ENCODE measurements at places on chromosomes 7 and 10. TPM values are rescaled to one million over a fixed set of nuclear protein-coding genes. Genes with fewer than 3 reads are reported as not detected.

GRCh38 chr10:4780782-4781181 lies 45.2 kb upstream of the AKR1E2 start:
- peaks cover 10% of the 10 kb centered on the region for H3K27me3 ChIP-seq
- H3K27ac ChIP-seq: no peak overlapping the region
- no peaks in the 10 kb centered on the region for H3K4me1 ChIP-seq
- DNase-seq: no peak
- H3K4me3 ChIP-seq: no peak overlapping the region

- H3K27me3 ChIP-seq: no peaks in the 10 kb centered on the region
- H3K4me3 ChIP-seq: no peak overlapping the region
- no peaks in the 10 kb centered on the region for H3K36me3 ChIP-seq
- no peak overlapping the region for H3K27ac ChIP-seq
- no peaks in the 10 kb centered on the region for H3K4me1 ChIP-seq
Measured at GRCh38 chr7:143016996-143017395, 9.9 kb downstream of the OR9A2 start.

DNA sequence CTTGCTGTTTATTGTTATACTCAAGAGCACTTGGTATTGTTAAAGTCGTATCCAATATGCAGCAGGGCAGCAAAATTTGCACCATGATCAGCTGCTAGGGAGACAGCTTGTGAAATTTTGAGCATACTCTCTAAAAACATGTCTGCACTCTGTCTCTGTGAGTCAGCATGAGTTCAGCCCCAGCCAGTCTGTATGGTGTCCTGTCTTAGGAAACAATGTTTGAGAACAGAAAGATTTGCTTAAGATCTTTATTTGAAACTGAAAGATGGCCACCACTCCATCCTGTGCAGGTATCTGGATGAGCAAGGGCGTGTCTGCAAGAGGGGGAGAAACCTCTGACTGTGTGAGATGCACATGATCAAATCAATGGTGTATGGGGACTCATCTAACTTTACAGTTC lies 97.1 kb downstream of the GNAI1 start:
- no peaks in the 10 kb centered on the region for H3K36me3 ChIP-seq
- no peaks in the 10 kb centered on the region for H3K27me3 ChIP-seq
- no peak overlapping the region for H3K4me3 ChIP-seq
- no peak overlapping the region for H3K27ac ChIP-seq
- H3K4me1 ChIP-seq: no peaks in the 10 kb centered on the region

DNA sequence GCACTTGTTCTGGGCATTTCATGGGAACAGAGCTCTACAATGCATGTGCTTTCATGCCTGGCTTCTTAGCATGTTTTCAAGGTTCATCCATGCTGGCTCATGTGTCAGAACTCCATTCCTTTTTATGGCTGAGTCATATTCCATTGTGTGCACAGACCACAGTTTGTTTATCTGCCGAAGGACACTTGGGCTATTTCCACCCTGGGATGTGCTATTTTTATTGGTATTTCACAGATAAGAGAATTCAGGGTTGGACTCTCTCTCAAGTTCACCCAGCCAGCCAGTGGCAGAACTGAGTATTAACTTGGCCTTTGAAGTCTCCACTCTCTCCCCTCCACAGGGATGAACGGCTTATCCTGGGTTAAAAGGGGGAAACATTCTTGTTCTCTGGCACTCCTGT lies 190.7 kb upstream of the GPR26 start:
- no peak overlapping the region for H3K27ac ChIP-seq
- H3K27me3 ChIP-seq: no peaks in the 10 kb centered on the region
- H3K4me1 ChIP-seq: no peaks in the 10 kb centered on the region
- H3K36me3 ChIP-seq: no peaks in the 10 kb centered on the region

TRIP6 gene
- 21.9 TPM for total RNA-seq

GRCh38 chr7:17009007-17009719 lies 127.4 kb upstream of the AGR3 start:
- H3K4me3 ChIP-seq: no peak overlapping the region
- no peaks in the 10 kb centered on the region for H3K36me3 ChIP-seq
- DNase-seq: no peak
- no peaks in the 10 kb centered on the region for H3K27me3 ChIP-seq

DNA sequence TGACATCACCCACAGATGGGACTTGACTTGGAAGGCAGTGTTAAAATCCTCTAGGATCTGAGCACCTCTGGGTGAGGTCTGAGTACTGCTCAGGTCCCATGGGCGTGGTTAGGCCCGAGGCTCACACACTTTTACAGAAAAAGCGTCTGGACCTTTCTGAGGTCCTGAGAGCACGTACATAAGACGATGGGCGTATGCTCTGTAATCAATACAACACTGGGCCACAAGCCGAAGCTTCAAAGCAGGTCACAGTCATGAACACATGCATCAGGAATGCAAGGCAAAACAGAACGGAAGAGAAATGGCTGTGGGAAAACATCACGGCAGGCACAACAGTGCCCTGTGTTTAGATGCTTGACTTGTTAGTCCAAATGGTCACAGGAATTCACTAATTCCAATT lies 112.2 kb downstream of the LARP4B start:
- H3K27me3 ChIP-seq: no peaks in the 10 kb centered on the region
- H3K27ac ChIP-seq: no peak overlapping the region
- H3K4me3 ChIP-seq: no peak overlapping the region

DNA sequence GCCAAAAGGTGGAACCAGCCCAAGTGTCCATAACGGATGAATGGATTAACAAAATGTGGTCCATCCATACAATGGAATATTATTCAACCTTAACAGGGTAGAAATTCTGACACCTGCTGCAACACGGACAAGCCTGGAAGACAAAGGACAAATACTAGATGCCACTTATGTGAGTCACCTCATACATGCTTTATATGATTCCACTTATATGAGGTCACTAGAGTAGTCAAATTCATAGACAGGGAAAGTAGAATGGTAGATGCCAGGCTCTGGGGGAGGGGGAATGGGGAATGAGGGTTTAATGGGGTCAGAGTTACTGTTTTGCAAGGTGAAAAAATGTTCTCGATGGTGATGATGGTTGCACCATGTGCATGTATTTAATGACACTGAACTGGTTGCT lies 34.0 kb upstream of the CYTH3 start:
- no peaks in the 10 kb centered on the region for H3K4me1 ChIP-seq
- no peak overlapping the region for H3K4me3 ChIP-seq
- DNase-seq: no peak
- no peaks in the 10 kb centered on the region for H3K27me3 ChIP-seq

CCL26 gene
- total RNA-seq: not detected

- peaks cover 3% of the 10 kb centered on the region for H3K27me3 ChIP-seq
- no peak overlapping the region for H3K4me3 ChIP-seq
- H3K4me1 ChIP-seq: no peaks in the 10 kb centered on the region
- H3K36me3 ChIP-seq: no peaks in the 10 kb centered on the region
Measured at GRCh38 chr10:113317489-113317888, 235.4 kb upstream of the HABP2 start.

KIN gene
- total RNA-seq: 6.8 TPM

DNA sequence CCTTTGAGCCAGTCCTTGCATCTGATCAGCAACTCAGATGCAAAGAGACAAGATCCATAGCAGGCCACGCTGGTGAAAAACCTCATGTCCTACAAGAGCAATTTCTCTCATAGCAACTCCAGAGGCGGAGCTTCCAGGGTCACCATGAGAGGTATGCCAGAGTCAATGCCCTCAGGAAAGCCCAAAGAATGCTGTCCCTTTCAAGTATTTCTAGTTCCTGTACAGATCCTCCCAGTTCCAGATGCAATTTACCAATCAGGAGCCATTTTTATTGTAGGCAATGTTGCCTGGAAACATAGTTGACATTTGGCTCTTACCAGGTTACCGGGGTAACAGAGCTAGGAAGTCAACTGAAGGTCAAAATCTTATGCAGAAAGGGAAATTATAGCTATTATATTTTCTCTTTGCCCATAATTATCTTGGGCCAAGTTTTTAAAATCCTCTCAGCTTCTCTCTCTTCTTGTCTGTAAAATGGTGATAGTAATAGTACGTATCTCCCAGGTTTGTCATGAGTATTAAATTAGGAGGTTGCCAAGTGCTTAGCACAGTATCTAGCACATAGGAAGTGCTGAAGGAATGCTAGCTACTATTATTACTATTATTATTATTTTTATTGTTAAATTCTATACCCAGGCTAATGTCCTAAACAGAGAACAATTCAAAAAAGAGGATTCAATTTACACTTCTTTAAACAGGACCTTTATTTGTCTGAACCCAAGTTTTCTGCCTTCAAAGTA lies 46.3 kb upstream of the TM9SF3 start:
- peaks cover 26% of the 10 kb centered on the region for H3K4me1 ChIP-seq
- DNase-seq: no peak
- H3K27me3 ChIP-seq: no peaks in the 10 kb centered on the region
- peak overlapping the region; percentile 24 for H3K27ac ChIP-seq

GRCh38 chr7:84823530-84823929 lies 363.3 kb downstream of the SEMA3D start:
- H3K27ac ChIP-seq: no peak overlapping the region
- no peak overlapping the region for H3K4me3 ChIP-seq
- H3K4me1 ChIP-seq: no peaks in the 10 kb centered on the region
- no peaks in the 10 kb centered on the region for H3K36me3 ChIP-seq

ARHGEF5 gene
- 112 TPM for total RNA-seq

FAM180A gene
- not detected for total RNA-seq

DNA sequence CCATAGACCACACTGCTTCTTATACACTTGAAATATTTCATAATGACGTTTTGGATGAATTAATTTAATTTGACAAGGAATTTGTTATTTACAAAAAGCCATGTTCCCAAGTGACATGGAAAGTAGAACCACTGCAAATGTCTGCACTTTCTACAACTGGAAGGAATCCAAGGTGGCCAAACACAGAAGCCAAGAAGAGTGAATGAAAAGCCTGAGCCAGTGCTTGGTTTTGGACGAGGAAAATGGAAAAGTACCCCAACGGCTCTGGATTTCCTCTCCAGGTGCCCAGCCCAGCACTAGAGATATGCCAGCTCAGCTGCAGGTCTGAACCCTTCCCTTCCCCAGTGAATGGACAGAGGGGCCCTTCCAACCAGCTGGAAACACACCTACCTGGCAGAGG lies 279.4 kb downstream of the TNS3 start:
- DNase-seq: no peak
- H3K36me3 ChIP-seq: peaks cover 4% of the 10 kb centered on the region
- no peaks in the 10 kb centered on the region for H3K4me1 ChIP-seq
- H3K27ac ChIP-seq: no peak overlapping the region
- H3K4me3 ChIP-seq: no peak overlapping the region

DNA sequence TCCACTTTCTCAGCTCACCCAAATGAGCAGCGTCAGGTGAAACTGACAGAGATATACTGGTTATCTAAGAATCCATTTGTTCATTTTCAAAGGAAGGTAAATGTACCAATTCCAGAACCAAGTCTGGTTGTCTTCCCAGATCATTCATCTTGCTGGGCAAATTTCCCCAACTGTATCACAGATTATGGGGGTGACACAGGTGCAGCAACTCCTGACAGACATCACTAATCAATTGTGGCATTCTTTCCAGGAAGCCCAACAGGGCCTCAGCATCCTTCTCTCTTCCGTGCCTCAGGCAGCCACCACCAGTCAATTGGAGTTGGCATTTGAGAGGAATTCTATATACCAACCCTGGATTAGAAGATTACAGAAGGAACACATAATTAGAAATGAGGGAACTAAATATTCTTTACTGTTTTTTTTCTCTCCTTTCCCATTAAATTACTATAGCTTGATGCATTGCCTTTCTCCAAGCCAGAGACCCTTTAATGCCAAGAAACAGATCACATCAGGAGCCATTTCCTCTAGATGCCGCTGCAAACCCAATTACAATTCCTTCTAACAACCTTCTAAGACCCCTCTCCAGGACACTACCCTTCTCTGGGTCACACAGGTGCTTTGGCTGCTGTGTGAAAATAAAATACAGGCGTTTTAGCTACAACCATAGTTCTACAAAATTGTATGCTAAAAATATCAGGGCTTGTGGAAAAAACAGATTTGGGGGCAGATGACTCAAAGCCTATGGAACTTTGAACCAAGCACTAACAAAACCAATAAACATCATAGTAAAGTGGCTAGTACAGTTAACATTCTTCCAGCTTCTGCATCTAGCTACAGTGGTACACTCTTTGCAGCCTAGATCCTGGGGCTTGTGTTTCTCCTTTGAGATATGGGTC lies 291.6 kb downstream of the RNLS start:
- DNase-seq: no peak
- H3K27ac ChIP-seq: no peak overlapping the region
- no peaks in the 10 kb centered on the region for H3K36me3 ChIP-seq

TCERG1L gene
- total RNA-seq: not detected

- H3K27me3 ChIP-seq: no peaks in the 10 kb centered on the region
- H3K4me3 ChIP-seq: no peak overlapping the region
- H3K36me3 ChIP-seq: no peaks in the 10 kb centered on the region
- H3K4me1 ChIP-seq: peaks cover 3% of the 10 kb centered on the region
- no peak for DNase-seq
Measured at GRCh38 chr10:77625379-77625778, 12.2 kb downstream of the KCNMA1 start.

- DNase-seq: no peak
- no peaks in the 10 kb centered on the region for H3K4me1 ChIP-seq
- no peak overlapping the region for H3K4me3 ChIP-seq
- no peaks in the 10 kb centered on the region for H3K36me3 ChIP-seq
- H3K27ac ChIP-seq: no peak overlapping the region
Measured at GRCh38 chr7:147161405-147161804, 1044.8 kb downstream of the CNTNAP2 start.

SPOCK2 gene
- 24.7 TPM for total RNA-seq
